ENCODE measurements at places on chromosomes 12 and 14. TPM values are rescaled to one million over a fixed set of nuclear protein-coding genes. Genes with fewer than 3 reads are reported as not detected.
A peak's percentile ranks its signal among the peaks of the same experiment; 100 is the strongest.

- DNase-seq, result peak; percentile 96
- H3K36me3 ChIP-seq, result peaks cover 6% of the 10 kb centered on the region
- H3K4me1 ChIP-seq, result peaks cover 56% of the 10 kb centered on the region
- H3K27me3 ChIP-seq, result no peaks in the 10 kb centered on the region
- peak overlapping the region; percentile 100 for H3K27ac ChIP-seq
These were observed 12.1 kb downstream of the ZFHX2 start for GRCh38 chr14:23539248-23540140.

DNA sequence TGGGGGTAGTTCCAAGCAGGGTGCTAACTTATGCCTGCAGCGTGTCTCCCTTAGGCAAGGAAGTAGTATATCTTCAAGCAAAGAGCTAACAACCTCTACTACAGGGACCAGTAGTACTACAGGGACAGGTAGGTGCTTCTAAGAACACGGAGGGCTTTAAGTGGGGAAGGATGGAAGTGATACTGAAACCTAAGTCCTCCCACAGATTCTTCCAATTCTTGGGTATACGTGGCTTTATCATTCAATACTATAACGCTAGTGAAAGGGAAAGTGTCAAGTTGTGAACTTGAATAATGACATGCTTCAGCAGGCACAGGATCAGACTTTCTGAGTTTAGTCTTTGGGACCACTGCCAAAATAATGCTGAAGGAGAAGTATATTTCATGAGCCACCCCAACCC, 241.7 kb downstream of the CEP128 start:
- DNase-seq, result no peak
- no peaks in the 10 kb centered on the region for H3K36me3 ChIP-seq
- no peaks in the 10 kb centered on the region for H3K4me1 ChIP-seq
- H3K27ac ChIP-seq, result no peak overlapping the region
- H3K27me3 ChIP-seq, result no peaks in the 10 kb centered on the region

DNA sequence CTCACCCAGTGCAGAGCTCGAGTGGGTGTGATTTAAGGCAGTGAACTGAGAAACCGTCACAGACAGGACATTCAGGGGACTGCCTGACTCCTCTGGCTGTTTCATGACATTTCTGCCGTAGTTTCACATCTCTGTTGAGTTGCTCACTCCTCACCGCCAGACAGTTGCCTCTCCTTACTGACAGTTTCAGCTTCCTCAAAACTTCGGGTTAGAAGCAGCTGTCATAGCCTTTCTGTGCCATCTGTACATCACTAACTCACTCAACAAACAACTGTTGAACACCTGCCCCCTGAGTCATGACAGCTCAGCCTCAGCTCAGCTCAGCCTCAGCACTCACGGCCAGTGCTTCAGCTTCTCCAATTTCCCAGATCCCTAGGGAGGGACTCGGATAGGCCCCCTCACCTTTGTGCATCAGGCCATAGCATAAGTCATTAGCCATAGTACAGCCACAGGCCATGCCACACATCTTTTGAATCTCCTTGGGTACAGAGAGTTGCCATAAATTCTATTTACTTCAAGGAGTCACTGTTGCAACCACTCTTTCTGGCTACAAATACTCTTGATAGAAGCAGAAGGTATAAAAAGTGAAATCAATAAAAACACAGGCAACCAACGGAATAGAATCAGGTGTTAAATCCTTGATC, 6.2 kb upstream of the SLC15A4 start:
- DNase-seq, result no peak
- no peak overlapping the region for H3K4me3 ChIP-seq
- no peaks in the 10 kb centered on the region for H3K27me3 ChIP-seq
- no peaks in the 10 kb centered on the region for H3K36me3 ChIP-seq

- peak; percentile 85 for DNase-seq
- H3K27me3 ChIP-seq, result no peaks in the 10 kb centered on the region
- peaks cover 15% of the 10 kb centered on the region for H3K4me1 ChIP-seq
- no peak overlapping the region for H3K27ac ChIP-seq
- peak overlapping the region; percentile 14 for H3K4me3 ChIP-seq
These were observed 29.2 kb upstream of the LHX5 start for GRCh38 chr12:113500782-113501311.

- DNase-seq, result peak; percentile 79
- H3K36me3 ChIP-seq, result no peaks in the 10 kb centered on the region
- no peak overlapping the region for H3K27ac ChIP-seq
- H3K4me3 ChIP-seq, result no peak overlapping the region
- H3K4me1 ChIP-seq, result peaks cover 22% of the 10 kb centered on the region
These were observed 38.5 kb downstream of the SPTB start for GRCh38 chr14:64841121-64841651.

- peaks cover 10% of the 10 kb centered on the region for H3K4me1 ChIP-seq
- peak; percentile 20 for DNase-seq
- H3K27me3 ChIP-seq, result peaks cover 57% of the 10 kb centered on the region
- no peak overlapping the region for H3K27ac ChIP-seq
- H3K36me3 ChIP-seq, result no peaks in the 10 kb centered on the region
These were observed 674 bp downstream of the VDR start for GRCh38 chr12:47903927-47904712.

- no peaks in the 10 kb centered on the region for H3K27me3 ChIP-seq
- no peak overlapping the region for H3K4me3 ChIP-seq
- H3K4me1 ChIP-seq, result no peaks in the 10 kb centered on the region
- H3K27ac ChIP-seq, result no peak overlapping the region
These were observed 183.5 kb downstream of the NUAK1 start for GRCh38 chr12:105954951-105955931.

DNA sequence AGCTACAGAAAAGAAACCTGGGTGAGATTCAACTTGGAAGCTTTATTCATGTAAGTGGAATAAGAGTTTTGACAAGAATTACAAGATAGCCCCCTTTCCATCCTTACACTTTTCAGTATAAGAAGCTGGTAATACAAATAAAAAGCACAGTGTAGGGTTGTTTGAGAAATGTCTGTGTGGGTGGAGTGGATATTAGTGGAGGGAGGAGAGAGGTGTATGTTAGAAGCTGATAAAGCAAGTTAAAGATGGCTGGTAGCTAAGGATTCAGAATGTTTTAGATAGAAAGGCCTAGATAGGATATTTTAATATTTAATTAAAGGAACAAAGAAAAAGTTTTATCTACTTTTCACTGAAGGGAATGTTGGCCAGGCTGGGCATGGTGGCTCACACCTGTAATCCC, 12.5 kb downstream of the CFAP54 start:
- no peaks in the 10 kb centered on the region for H3K27me3 ChIP-seq
- no peaks in the 10 kb centered on the region for H3K36me3 ChIP-seq

DNA sequence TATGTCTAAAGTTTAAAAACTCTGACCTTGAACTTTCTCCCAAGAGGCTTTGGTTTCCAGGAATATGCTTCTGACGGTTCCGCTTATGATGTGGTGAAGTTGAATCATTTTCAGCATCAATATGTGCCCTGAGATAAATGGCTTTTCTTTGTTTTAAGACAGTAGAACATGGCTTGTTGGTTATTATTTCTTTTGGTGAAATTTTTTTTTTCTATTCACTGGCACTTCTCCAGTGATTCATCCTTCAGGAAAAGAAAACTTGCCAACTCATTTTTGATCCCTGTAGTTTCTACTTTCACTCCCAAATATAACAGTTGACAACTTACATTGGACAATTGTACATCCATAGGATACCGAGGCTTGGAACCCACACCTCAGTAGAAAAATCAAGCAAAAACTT, 1301.2 kb upstream of the FLRT2 start:
- H3K27me3 ChIP-seq, result no peaks in the 10 kb centered on the region
- H3K4me1 ChIP-seq, result no peaks in the 10 kb centered on the region
- no peaks in the 10 kb centered on the region for H3K36me3 ChIP-seq
- H3K4me3 ChIP-seq, result no peak overlapping the region
- H3K27ac ChIP-seq, result no peak overlapping the region
- DNase-seq, result no peak

DNA sequence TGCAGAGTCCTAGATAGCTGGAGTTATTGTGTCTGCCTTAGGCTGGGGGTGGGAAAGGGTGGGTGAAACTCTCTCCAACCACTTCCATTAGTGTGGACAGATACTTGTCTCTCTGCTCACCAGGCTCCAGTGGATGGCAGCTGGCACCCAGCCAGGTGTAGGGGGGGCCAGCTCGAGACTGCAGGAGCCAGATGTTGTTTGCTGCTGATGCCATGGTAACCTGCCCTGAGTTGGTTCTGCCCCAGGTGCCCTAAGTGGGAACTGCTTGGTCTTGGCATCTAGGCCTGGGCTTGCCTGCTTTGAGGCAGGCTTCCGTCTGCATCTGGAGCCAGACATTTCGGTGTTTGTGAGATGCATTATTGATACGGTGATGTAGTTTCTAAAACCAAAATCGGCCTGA, 82.2 kb downstream of the ADCK1 start:
- H3K4me1 ChIP-seq, result no peaks in the 10 kb centered on the region
- H3K36me3 ChIP-seq, result no peaks in the 10 kb centered on the region
- H3K4me3 ChIP-seq, result no peak overlapping the region
- DNase-seq, result no peak
- no peak overlapping the region for H3K27ac ChIP-seq

GRCh38 chr14:56125772-56126636, 7.8 kb downstream of the PELI2 start:
- peaks cover 59% of the 10 kb centered on the region for H3K4me1 ChIP-seq
- H3K27me3 ChIP-seq, result peaks cover 6% of the 10 kb centered on the region
- DNase-seq, result no peak
- no peak overlapping the region for H3K4me3 ChIP-seq

Gene GPR84
- total RNA-seq, result not detected

Gene SDS
- not detected for total RNA-seq

Gene DACT1
- total RNA-seq, result 23.6 TPM

Gene KLRC1
- not detected for total RNA-seq
